ENCODE measurements at places on chromosomes 2 and 18. TPM values are rescaled to one million over a fixed set of nuclear protein-coding genes. Genes with fewer than 3 reads are reported as not detected.

The ASXL3 gene
- 0.07 TPM for polyA plus RNA-seq

The NCL gene
- polyA plus RNA-seq, result 1,227 TPM

The AMER3 gene
- polyA plus RNA-seq, result 1.2 TPM

DNA sequence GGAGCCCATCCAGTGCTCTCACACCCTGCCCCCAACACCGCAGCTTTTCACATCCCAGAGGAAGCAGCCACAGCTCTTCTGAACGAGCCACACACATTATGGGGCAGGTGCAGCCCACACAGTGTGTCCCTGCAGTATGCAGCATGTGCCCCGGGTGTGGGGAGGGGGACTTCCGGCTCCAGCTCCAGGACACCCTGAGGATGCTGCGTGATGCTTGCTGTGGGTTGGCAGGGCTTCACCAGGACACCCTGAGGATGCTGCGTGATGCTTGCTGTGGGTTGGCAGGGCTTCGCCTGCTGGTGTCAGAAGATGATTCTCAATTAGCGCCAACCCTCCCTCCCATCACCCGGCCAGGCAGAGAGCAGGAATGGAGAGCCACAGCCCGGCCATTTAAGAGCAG lies 193.9 kb downstream of the EIPR1 start:
- H3K27ac ChIP-seq, result no peak overlapping the region
- no peaks in the 10 kb centered on the region for H3K36me3 ChIP-seq
- no peak overlapping the region for H3K4me3 ChIP-seq
- H3K27me3 ChIP-seq, result no peaks in the 10 kb centered on the region
- DNase-seq, result no peak

DNA sequence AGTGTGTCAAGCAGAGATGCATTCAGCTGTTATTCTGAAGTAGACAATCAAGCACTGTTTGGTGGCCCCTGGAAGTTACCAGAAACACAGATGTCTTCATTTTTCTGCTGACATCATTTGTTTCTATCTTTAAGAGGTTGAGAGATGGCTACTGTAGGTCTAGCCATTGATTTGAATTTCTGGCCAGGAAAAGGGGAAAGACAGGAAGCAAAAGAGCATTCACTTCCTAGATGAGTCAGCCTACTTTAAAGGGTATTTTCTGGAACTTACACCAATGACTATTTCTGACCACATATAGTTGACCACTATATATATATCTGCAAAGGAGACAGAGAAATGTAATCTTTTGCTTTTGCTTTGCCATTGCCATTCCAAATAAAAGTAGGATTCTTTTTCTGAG lies 900.1 kb upstream of the SOX11 start:
- no peaks in the 10 kb centered on the region for H3K36me3 ChIP-seq
- no peak overlapping the region for H3K27ac ChIP-seq
- H3K4me3 ChIP-seq, result no peak overlapping the region
- no peak for DNase-seq
